ENCODE measurements at places on chromosomes 12 and 14.

GRCh38 chr14:91753501-91754128, 21.7 kb upstream of the CATSPERB start:
- DNase-seq, result no peak

DNA sequence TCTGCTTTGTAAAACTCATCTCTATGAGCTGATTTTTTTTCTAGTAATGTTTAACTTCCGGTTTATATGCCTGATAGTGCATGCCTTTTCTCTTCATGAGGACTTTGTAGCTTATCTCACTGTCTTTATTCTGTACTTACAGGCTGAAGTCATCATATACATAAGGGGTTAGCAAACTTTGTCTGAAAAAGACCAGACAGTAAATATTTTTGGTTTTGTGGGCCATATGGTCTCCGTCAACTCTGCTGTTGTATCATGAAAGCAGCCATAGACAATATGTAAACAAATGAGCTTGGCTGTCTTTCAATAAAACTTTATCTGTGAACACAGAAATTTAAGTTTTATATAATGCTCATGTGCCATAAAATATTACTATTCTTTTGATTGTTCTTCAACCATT, 172.1 kb downstream of the GXYLT1 start:
- DNase-seq, result no peak

GRCh38 chr12:117489671-117490070, 128.2 kb upstream of the NOS1 start:
- no peak for DNase-seq

DNA sequence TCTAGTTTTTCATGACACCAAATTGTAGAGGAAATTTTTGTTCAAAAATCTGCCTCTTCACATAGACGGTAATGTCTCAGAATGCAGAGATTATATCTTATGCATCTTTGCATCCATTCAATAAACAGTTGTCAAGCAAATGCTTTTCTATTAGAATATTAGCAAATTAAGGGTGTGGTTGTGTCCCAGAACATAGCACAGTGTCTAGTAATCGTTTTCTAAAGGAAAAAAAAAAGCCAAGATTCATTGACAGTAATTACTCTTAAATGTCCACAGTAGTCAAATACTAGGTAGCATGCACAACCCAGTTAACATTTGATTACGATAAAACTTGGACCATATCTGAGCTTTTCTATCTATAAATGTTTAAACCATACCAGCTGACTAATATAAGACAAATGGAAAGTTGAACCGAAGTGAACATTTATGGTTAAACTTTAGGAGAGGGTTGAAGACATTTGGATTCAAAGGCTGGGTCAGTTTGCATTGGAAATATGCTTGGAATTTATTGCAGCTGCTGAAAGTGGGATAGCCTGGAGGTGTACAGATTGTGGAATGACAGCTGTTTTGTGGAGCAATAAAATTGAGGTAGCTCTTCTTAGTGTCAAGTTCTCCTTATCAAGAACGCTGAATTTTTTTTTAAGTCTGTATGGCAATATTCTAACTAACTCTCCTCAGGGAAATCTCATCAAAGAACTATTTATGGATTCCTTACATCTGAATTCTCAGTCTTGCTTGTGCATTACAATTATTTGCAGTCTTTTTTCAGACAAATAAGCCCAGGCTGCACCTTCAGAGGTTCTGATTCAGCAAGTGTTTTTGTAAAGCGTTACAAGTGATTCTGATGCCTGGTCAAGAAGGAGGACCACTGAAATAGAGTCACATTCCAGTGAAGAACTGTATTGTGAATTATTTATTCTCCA, 66.7 kb upstream of the ATP2B1 start:
- no peak for DNase-seq

DNA sequence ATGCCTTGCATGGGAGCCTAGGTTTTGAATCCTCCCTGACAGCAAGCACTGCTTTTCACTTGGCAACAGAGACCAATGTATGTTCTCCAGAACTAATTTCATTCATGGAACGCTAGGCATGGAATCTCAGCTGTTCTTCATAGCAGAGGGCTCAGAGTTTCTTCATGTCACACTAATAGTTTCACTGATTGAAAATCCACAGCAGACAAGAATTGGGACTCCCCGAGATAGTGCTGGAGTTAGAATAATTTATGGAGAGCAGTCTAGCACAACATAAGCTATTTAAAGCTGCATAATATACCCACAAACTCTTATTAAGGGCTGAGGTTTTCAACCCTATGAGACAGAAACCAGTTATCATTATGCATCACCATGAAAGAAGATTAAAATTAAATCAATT, 342.5 kb downstream of the TMEM132D start:
- DNase-seq, result no peak

GRCh38 chr12:79194595-79194994, 330.0 kb downstream of the SYT1 start:
- no peak for DNase-seq

GRCh38 chr12:97335115-97335514, 127.5 kb upstream of the RMST start:
- no peak for DNase-seq
